Transverse colon (tissue), 4 donors: ENCODE measurements at places on chromosomes 16 and 17.

DNA sequence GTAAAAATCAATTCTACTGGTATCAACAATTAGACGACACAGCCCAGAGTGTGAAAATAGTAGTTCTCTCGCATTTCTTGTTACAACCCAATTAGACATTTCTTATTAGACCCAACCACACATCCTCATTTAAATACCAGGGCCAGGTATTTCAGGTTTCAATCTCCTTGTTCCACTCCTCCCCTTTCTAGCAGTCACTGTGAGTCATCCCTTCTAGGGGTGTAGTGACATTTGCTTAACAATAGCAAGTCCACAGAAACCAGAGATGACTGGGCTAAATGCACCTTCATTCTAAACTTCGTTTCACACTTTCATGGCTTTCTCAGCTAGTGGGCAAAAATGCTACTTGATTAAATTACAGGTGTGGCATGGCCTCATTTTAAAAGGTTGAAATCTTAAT is 116.9 kb upstream of the CACNG3 start:
- DNase-seq, result no peak

DNA sequence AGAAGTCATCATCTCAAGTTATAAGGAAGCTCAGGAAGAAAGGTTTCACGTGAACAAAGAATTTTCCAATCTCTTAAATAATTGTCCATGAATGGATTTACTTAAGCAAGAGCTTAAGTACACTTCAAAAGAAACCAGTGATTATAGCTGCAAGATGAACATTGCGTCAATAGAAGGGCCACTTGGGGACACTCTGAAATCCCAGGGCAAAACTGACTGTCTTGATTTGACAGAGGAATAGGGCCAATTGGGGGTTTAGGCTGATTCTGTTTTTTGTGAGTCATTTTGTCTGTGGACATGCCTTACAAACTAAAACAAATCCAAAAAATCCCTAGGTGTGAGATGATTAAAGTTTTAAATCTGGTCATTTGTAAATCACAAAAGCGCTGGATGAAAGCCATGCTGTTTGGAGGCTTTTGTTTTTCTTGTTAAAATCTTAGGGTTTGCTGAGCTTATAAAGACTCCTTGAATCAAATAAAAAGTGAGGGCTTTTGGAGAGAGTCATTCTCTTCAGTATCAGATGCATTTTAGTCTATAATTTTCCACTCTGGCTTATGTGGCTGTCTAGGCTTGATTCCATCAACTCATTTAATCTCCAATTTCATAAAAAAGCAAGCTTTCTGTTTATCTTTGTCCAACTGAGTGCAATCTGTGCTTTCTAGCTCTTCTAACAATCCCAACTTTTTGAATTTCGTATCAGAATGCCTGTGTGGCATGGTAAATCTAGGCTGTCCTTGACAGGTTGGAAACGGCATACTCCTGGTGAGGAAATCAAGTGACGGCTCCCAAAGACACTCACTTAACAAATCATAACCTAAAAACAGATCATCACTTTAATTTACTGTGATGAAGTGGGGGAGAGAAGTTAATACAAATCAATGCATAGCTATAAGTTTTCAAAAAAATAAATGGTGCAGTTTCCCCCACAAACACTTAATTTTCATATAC is 98.2 kb upstream of the SOX9 start:
- DNase-seq, result no peak

GRCh38 chr16:50318796-50319578 is 49.8 kb downstream of the BRD7 start:
- DNase-seq, result no peak

DNA sequence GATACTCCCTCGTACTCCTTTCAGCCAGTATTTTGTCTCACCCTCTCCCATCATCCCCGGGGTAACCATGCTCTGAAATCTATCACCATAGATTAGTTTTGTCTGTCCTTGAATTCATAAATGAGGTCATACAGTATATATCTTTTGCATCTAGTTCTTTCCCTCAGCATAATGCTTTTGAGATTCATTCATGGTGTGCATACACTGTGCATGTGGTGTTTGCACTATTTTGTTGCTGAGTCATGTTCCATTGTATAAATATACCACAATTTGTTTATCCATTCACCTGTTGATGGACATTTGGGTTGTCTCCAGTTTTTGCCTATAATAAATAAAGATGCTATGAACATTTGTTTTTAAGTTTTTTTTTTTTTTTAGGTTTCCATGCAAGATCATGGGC is 34.2 kb upstream of the NLRP1 start:
- no peak for DNase-seq

DNA sequence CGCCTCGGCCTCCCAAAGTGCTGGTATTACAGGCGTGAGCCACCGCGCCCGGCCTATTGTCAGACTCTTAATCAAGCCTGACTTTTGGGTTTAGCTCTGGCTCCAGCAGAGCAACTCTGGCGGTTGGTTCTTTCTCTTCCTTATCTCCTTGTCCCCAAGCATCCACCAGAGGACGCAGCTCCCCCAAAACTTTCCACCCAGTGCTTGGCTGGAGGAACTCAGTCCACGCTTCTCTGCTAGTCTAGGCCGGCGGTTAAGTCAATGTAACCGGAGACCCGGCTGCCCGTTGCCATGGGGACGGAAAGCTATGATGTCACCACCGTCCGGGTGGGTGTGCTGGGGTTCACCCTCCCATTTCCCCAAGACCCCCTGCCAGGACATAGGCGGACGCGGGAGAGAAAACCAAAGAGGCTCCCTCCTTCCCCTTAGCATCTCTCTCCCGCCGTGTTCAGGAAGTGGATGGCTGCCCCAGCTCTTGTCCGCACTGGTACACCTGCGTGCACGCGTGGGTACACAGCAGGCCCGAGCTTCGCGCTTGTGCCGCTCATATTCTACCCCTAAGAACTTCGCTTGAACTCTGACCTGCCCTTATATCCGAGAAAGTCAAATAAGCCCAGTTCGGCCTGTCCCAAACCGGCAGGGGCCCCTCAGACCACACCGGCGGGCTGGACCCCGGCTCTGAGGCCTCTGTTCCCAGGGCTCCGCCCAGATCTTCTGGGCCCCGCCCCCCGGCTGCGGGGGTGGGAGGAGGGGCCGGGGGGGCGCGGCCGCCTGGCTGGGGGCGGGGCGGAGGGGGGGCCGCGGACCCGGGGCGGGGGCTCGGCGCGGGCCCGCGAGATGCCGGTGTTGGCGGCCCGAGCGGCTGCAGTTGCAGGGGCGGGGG is at the start of gene RND2:
RND2 (plus strand) TSS at position 825 of the 883 bp plus-strand sequence. CDS start 117 bp downstream, outside the sequence.
- peak; percentile 87 for DNase-seq

DNA sequence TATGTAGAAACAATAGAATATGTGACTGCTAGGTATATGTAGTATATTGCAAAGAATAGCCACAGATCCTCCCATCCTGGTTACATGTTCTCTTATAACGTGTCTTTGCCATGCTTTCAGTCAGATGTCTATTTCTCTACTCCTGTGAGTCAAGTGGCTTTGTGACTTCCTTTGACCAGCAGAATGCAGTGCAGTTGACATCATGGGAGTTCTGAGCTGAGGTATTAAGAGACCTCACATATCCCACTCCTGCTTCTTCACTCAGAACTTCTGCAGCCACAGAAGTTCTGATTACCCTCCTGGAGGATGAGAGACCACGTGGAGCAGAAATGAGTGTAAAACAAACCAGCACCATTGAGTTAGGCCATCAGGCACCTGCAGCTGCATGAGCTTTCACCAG is 222.5 kb downstream of the PRKCA start:
- no peak for DNase-seq

GRCh38 chr16:56225017-56225742 is 33.9 kb downstream of the GNAO1 start:
- DNase-seq, result no peak

GRCh38 chr16:56310690-56311089 is 114.7 kb downstream of the AMFR start:
- DNase-seq, result no peak
